Amniotic epithelial cell (primary cell): ENCODE measurements at places on chromosomes 2 and 18.

DNA sequence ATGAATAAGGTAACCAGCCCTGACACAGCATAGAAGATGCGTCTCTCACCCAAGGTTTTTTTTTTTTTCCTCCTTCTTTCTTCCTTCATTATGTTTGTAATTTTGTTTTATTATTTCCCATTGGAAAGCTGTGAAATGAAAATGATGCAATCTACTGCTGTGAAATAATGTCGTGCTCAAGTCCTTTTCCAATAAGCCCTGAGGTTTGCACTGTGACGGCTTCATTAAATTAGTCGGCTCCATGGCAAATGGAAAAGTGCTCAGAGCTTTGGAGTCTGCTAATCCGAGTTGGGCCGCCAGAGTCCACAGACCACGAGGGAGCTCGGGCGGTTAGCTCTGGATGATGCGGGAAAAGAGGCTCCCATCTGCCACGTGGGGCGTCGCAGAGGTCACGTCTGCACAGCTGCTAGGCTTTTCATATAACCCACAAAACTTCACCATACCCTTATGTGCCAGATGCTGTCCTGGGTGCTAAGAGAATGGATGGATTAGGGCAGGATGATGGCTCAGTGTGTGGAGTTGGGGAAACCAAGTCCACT lies 92.3 kb upstream of the CAPN13 start:
- DNase-seq = no peak

DNA sequence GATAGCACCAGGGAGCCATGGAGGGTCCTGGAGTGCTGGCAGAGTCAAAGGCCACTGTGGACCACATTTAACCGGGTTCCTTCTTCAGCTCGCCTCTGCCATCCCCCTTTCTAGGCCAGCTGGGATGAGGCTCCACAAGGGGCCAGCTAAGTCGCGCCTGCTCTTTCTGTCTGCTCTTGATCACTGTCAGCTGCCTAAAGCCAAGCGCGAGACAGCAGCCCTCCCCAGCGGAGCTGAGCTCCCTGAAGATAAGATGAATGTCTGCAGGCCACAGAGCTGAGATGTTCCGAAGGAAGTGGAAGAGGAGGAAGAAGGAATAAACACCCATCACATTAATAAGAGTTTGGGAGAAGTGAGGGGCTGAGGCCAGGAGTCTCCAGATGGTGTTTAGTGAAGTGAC lies 99.6 kb downstream of the CELF4 start:
- no peak for DNase-seq

GRCh38 chr2:10655499-10656225 lies 34.1 kb downstream of the NOL10 start:
- no peak for DNase-seq

DNA sequence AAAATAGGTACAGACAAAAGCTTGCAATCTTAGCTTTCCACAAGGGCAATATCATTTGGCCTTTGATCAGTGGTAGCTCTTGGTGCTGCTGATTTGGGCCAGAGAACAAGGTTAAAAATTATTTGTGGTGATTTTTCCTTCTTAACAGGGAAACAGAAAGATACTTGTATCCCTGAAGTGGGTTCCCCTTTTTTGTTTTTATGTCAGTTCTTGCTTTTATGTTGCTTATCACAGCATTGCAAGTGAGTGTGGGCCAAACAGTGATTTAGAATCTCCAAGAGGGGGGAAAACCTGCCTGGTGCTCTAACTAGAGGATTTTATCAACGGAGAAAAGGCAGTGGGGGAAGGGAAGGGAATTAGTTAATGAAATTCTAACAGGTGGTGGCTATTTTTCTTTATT lies 197.6 kb upstream of the SP5 start:
- no peak for DNase-seq

- DNase-seq = no peak
These were observed 27.1 kb downstream of the TTC39C start for GRCh38 chr18:24041691-24042090.

GRCh38 chr18:10015941-10016819 lies 102.4 kb downstream of the VAPA start:
- DNase-seq = peak; percentile 99

DNA sequence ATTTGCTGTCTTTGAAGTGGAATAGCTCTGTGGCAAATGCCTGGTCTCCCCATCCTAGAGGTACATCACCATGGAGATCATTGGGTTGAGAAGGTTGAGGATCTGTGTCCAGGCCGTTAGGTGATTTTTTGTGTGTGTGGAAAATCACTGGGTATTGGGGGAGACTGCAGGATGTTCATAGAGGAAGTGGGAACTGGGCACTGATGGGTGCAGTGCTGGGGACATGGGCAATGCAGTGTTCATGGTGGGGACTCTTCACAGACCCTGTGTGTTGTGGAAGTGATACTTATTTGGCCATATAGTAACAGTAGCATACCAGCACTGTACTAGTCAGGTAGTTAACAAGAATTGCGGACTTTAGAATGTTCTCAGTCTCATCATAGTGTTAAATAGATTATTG lies 34.9 kb downstream of the ATP9B start:
- DNase-seq = no peak

GRCh38 chr18:63410792-63411191 lies 11.5 kb downstream of the VPS4B start:
- peak; percentile 79 for DNase-seq

- DNase-seq = peak; percentile 92
These were observed 117.6 kb upstream of the FOSL2 start for GRCh38 chr2:28274911-28275685.

DNA sequence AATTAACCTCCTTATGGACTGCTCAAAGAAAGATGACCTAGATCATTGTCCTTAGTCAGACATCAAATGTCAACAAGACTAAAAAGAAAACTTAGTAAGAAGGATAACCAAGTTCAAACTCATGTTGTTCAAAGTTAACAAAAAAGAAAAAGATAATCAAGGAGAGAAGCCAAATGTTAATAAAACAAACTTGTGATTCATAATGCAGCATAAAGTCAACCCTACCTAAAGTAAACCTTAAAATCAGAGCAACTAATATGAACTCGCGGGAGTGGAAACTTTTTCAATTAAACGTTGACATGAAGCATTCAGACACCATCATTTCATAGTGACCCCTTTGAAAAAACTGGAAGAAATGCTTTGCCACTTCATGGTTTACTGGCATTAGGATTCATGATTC lies 52.9 kb downstream of the DNER start:
- no peak for DNase-seq

GRCh38 chr2:2887772-2888387 lies 489.7 kb downstream of the EIPR1 start:
- no peak for DNase-seq

GRCh38 chr2:140851258-140851981 lies 1279.4 kb downstream of the LRP1B start:
- DNase-seq = no peak

- no peak for DNase-seq
These were observed 337.3 kb downstream of the PLCL1 start for GRCh38 chr2:198141726-198142125.

DNA sequence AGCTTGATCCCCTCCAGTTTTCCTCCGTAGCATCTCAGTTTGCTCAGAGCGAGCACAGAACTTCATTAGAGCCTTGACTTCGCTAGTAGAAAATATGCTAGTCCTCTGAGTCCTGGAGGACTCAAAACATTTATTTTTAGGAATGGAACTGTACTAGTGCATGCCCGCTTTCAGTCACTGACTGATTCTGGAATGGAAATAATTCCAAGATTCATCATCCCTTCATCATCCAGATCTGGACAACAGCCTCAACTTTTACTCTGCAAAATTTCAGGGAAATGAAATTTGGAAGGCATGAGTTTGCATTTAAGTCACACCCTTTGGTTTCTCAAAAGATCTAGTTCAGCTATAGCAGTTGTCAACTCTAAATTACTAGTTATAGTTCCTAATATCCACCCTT lies 304.6 kb downstream of the XIRP2 start:
- peak; percentile 9 for DNase-seq

DNA sequence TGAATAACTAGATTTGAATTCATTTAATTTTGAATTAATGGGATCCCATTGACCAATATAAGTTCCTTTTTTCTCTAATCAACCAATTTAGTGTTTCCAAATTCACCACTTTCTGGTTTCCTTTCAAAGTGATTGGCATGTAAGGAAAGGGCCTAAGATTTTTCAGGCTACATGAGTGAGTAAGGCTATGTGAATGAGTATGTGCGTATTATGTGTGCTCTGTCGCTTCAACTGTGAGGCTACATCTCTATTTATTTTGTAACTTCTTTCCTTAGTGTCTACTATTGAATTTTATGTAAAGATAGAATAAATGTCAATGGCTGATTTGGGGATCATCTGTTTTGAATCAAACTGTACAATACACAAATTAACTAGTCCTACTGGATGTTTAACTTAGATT lies 110.6 kb downstream of the ABCA12 start:
- DNase-seq = no peak

GRCh38 chr2:42072349-42073118 lies 24.7 kb downstream of the PKDCC start:
- DNase-seq = no peak

DNA sequence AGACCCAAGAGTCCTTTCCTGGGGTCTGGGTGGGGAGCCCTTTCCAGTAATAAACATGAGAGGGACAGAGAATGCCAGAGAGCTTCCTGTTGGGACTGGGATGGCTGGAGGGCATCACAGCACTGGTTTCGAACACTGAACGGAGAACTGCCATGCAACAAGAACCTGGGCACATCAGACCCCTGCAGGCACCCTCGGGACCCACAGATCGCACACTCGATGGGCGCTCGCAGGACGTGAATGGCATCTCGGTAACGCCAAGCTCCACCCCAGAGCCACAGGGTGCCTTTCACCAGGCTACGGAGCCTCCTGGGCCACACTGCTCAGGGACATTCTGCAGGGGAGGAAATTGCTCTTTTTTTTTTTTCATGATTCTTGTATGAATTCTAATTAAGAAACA lies 25.1 kb downstream of the SLC66A2 start:
- DNase-seq = no peak

DNA sequence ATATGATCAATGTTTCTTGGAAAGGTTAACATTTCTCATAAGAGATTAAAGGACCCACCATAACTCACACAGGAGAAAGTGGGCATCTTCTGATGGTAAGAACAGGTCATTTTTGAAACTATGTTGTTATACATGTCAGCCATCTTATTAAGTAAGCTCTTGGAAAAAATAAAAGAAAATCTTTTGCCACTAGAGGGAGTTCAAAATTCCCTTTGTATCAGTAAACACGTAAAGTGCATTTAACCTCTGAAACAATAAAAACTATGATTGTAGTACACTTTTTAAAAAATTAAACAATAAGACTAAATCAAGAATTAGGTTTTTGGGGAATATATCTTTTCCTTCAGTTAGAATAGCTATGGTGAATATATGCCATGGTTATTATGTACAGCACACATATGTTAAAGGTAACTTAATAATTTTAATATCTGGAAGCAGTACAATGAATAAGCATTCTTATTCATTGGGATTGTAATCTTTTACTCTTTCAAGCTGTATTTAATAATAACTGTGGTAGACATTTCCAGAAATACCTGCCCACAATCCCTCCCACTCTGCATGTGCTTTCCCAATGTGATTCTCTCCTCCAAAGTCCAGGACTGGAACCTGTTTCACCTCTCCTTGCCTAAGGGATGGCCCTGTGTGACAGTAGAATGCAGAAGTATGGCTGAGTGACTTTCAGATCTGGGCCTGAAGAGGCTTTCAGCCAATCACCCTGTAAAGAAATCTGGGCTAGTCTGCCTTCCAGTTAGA lies 64.2 kb downstream of the RBMS1 start:
- peak; percentile 80 for DNase-seq

DNA sequence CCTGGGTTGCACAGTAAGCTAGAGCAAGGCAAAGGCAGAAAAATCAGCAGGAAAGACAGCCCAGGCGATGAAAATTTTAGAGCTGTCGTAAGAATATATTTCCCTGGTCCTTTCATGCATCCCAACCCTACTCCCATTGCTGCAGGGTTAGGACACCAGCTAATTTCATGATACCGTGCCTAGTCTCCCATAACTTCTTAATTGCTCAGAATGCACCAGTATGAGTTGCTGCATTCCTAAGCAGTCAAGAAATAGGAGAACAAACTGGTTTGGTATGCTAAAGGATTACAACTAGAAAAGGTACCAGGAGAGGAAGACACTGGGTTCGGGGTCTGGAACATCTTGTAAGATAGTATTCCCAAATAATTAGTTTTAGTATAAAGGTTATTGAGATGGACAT lies 269.4 kb upstream of the NRXN1 start:
- DNase-seq = peak; percentile 0

- DNase-seq = no peak
These were observed 380.1 kb downstream of the SOX11 start for GRCh38 chr2:6072276-6072675.

GRCh38 chr2:227903381-227903780 lies 31.9 kb downstream of the DAW1 start:
- no peak for DNase-seq
